GF-D8 (cell line): ENCODE measurements at places on chromosomes 13 and 19.

- no peak for DNase-seq
Measured at GRCh38 chr13:43300865-43301264, 277.5 kb downstream of the DNAJC15 start.

GRCh38 chr13:113357529-113357928 lies 6.4 kb downstream of the GRTP1 start:
- DNase-seq, result no peak

DNA sequence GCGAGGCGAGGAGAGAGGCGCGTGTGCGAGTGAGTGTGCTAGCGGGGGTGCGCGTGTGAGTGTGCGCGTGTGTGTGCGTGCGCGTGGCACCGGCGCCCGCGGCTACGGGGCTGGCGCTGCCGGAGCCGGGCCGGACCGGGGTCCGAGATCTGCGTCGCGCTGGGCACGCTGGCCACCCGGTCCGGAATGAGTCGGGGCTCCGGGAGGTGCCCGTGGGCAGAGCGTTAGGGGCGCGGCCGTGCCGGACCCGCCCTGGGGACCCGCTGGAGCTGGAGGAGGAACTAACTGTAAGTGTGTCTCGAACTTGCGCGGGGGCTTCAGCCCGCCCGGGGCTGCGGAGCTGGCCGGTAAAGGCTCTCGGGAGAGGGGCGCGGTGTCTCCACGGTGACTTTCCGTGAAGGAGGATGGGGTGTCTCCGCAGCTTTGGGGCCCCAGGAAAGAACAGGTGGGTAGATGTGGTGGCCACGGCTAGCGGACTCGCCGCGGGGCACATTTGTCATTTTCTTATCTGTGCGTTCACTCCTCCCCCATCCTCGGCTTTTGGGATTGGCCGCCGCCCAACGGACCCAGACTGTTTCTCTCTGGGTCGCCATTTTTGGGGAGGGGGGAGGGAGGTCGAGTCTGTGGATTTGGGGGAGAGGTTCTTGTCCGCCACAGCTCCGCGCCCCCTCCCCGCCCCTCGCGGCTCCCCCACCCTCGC lies 10.1 kb upstream of the SOX1 start:
- DNase-seq, result no peak

DNA sequence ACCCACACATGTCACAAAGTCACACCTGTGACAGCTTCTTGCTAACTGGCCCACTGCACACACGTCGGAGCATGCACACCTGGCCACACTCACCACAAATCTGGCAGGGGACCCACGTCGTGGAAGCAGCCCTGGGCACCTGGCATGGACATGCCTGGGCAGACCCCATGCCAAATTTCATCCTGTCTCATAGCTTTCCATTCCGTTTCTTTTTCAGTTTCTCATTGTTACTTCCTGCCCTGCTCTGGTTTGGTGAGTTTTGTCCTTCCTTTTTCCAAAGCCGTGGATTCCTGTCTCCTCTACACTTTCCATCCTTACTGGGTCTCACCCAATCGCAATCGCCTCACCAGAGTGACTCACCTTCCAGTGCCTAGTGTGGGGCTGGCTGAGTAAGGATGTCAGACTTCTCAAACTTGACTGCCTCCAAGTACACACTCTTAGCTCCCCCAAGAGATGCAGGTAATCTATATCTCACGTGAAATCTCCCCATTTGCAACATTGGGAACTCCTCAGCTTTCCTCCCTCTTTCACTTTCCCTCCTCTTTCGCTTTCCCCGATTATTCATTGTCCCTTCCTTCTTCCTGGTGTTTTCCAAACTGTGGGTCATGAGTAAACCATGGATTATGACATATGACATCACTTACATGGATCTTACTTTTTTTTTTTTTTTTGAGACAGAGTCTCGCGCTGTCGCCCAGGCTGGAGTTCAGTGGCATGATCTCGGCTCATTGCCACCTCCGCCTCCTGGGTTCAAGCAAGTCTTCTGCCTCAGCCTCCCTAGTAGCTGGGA lies 1.6 kb upstream of the BBC3 start:
- DNase-seq, result no peak

DNA sequence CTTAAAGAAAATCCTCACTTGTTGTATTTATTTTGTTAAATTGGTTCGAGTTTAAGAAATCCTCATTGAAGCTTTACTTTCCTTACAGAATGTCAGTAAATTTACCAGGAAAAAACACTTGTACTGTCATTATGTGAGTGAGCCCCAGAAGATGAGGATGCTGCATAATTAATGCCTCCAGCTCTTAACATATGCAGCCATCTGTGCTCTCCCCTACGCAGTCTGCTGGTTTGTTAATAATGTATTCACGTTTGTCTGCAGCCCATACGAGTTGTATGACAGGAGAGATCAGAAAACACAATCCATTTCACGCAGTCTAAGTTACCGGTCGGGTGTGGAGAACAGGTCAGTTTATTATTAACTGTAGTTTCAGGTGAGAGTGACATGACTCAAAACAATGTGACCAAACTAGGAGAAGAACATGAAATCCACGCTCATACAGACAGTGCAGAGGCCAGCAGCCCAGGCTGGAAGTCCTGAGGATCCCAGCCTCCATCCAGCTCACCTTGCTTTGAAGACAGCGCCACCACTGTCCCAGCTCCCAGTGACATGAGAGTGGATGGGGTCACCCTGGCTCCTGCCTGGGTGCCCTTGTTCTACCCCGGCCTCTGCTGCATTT lies 19.8 kb upstream of the ATP11A start:
- DNase-seq, result no peak

GRCh38 chr19:42683917-42684513 lies 56.3 kb downstream of the PSG3 start:
- no peak for DNase-seq

DNA sequence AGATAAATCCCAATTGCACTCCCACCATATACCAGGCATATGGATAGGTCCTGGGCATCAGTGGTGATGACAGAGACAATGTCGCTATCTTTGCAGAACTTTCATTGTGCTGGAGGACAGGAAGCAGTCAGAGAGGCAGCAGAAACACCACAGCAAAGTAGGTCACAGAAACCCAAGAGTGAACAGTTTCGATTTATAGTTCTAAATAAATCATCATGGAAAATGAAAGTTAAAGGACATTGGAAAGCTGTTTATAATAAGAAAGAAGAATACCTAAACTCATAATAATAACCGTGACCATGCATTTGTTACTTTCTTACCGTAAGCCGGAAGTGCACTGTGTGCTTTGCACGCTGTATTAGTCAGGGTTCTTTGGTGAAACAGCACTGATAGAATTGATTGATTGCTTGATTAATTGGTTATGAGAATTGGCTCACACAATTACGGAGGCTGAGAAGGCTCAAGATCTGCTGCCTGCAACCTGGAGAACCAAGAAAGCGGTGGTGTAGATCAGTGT lies 38.9 kb downstream of the ALOX5AP start:
- no peak for DNase-seq
